ENCODE measurements at places on chromosomes 2 and 18.

- no peak for DNase-seq
Measured at GRCh38 chr18:23631746-23632145, 31.0 kb downstream of the ANKRD29 start.

- no peak for DNase-seq
Measured at GRCh38 chr2:29448096-29448688, 333.0 kb downstream of the CLIP4 start.

GRCh38 chr2:116718451-116718850 is 1096.0 kb upstream of the DDX18 start:
- DNase-seq = no peak

GRCh38 chr18:59358414-59358711 is 702 bp downstream of the LMAN1 start:
- DNase-seq = no peak

GRCh38 chr18:44824884-44825283 is 144.2 kb downstream of the SETBP1 start:
- DNase-seq = no peak

- DNase-seq = no peak
Measured at GRCh38 chr2:101064505-101064867, 62.4 kb downstream of the RPL31 start.

Measured in stimulated activated CD8-positive, alpha-beta memory T cell treated with anti-CD3 and anti-CD28 coated beads, Interleukin-2, amount 100 ng/mL, for 1 hour (primary cell).